ENCODE measurements at places on chromosomes 5 and 9.

GRCh38 chr5:56056875-56057274, 62.1 kb upstream of the IL6ST start:
- H3K4me3 ChIP-seq = no peak overlapping the region
- no peaks in the 10 kb centered on the region for H3K27me3 ChIP-seq
- H3K36me3 ChIP-seq = no peaks in the 10 kb centered on the region
- no peak for DNase-seq

- H3K4me1 ChIP-seq = peaks cover 51% of the 10 kb centered on the region
- no peak for DNase-seq
- no peaks in the 10 kb centered on the region for H3K27me3 ChIP-seq
- peak overlapping the region; percentile 89 for H3K27ac ChIP-seq
These were observed 1.2 kb downstream of the G3BP1 start for GRCh38 chr5:151772846-151773561.

DNA sequence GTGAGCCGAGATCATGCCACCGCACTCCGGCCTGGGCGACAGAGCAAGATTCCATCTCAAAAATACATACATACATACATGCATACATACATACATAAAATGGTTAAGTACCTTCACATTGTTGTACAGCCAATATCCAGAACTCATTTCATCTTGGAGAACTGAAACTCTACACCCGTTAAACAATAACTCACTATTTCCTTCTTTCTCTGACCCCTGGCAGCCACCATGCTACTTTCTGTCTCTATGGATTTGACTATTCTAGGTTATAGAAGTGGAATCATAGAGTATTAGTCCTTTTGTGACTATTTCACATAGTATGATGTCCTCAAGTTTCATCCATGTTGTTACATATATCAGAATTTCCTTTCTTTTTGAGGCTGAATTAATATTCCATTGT, 9.6 kb upstream of the KIF27 start:
- no peak for DNase-seq
- no peaks in the 10 kb centered on the region for H3K27me3 ChIP-seq
- no peak overlapping the region for H3K27ac ChIP-seq
- H3K36me3 ChIP-seq = no peaks in the 10 kb centered on the region
- no peak overlapping the region for H3K4me3 ChIP-seq

DNA sequence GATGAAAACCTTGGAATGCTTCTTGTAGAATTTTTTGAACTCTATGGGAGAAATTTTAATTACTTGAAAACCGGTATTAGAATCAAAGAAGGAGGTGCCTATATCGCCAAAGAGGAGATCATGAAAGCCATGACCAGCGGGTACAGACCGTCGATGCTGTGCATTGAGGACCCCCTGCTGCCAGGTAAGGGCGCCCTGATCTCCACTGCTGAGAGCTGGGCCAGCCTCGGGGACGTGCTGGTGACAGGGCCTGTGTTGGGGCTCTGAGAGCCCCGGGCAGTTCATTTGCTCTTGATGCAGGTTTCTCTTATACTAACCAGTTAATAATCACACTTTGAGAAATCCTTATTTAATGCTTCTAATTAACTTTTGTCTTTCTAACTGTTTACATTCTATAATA, 33.0 kb downstream of the TENT4A start:
- peaks cover 6% of the 10 kb centered on the region for H3K4me1 ChIP-seq
- no peaks in the 10 kb centered on the region for H3K27me3 ChIP-seq
- peaks cover 19% of the 10 kb centered on the region for H3K36me3 ChIP-seq
- H3K4me3 ChIP-seq = no peak overlapping the region
- DNase-seq = no peak

GRCh38 chr9:132006677-132007370, 72.8 kb downstream of the MED27 start:
- no peaks in the 10 kb centered on the region for H3K27me3 ChIP-seq

- H3K27me3 ChIP-seq = no peaks in the 10 kb centered on the region
- no peak for DNase-seq
- H3K27ac ChIP-seq = no peak overlapping the region
- peaks cover 6% of the 10 kb centered on the region for H3K36me3 ChIP-seq
These were observed 469.1 kb downstream of the RAB3C start for GRCh38 chr5:59051951-59052350.

GRCh38 chr9:87392086-87392485, 105.6 kb upstream of the DAPK1 start:
- peaks cover 40% of the 10 kb centered on the region for H3K4me1 ChIP-seq
- no peak for DNase-seq
- H3K27me3 ChIP-seq = no peaks in the 10 kb centered on the region
- no peak overlapping the region for H3K4me3 ChIP-seq
- no peak overlapping the region for H3K27ac ChIP-seq
- H3K36me3 ChIP-seq = no peaks in the 10 kb centered on the region

DNA sequence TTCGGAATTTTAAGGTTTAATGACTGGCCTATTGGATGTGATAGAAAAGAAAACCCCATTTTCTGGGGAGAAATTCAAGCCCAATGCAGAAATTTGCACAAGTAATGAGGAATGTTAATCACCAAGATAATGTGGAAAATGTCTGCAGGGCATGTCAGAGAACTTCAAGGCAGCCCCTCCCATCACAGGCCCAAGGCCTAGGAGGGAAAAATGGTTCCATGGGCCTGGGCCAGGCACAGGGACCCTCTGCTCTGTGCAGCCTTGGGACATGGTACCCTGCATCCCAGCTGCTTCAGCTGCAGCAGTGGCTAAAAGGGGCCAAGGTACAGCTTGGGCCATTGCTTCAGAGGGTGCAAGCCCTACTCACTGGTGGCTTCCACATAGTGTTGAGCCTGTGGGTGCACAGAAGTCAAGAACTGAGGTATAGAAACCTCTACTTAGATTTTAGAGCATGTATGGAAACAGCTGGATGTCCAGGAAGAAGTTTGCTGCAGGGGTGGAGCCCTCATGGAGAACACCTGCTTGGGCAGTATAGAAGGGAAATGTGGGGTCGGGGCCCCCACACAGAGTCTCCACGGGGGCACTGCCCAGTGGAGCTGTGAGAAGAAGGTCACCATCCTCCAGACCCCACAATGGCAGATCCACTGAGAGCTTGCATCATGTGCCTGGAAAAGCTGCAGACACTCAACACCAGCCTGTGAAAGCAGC, 12.2 kb downstream of the FBXO10 start:
- H3K27ac ChIP-seq = no peak overlapping the region
- no peak for DNase-seq
- H3K4me1 ChIP-seq = no peaks in the 10 kb centered on the region
- peaks cover 2% of the 10 kb centered on the region for H3K36me3 ChIP-seq

DNA sequence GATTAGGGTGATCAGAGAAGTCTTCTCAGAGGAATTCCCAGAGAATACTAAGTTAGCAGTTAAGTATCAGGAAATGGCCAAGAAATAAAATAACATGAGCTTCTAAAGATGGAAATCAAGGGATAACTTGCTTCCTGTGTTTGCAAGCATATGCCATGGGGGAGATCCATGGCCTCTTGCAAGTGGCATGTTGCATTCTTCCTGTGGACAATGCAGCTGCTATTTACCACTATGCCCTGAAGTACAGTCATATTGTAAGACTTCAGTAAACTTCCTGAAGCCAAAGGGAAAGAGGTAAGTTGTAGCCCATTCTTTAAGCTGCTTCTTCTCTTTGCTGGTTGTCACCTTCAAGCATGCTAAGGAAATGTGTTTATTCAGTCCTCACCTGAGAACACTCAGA, 154.7 kb upstream of the RUSC2 start:
- no peaks in the 10 kb centered on the region for H3K27me3 ChIP-seq
- no peak overlapping the region for H3K4me3 ChIP-seq
- no peak overlapping the region for H3K27ac ChIP-seq
- peaks cover 10% of the 10 kb centered on the region for H3K4me1 ChIP-seq
- H3K36me3 ChIP-seq = peaks cover 2% of the 10 kb centered on the region

GRCh38 chr5:150429410-150429873, 16.7 kb upstream of the CD74 start:
- no peaks in the 10 kb centered on the region for H3K36me3 ChIP-seq
- peaks cover 1% of the 10 kb centered on the region for H3K27me3 ChIP-seq
- no peak overlapping the region for H3K4me3 ChIP-seq
- H3K27ac ChIP-seq = no peak overlapping the region
- no peak for DNase-seq
